HT1080 (cell line): ENCODE measurements at places on chromosomes 5 and 9. TPM values are rescaled to one million over a fixed set of nuclear protein-coding genes. Genes with fewer than 3 reads are reported as not detected.

The PRSS3 gene
- total RNA-seq, result 6.8 and 7.3 TPM in 2 replicates

The RAI14 gene
- total RNA-seq, result 48.4 and 57.3 TPM in 2 replicates

- peak; percentile 60 for DNase-seq
Observed at GRCh38 chr9:124218438-124218982, 39.2 kb upstream of the NEK6 start.

GRCh38 chr9:14704281-14704680 lies 11.0 kb upstream of the ZDHHC21 start:
- DNase-seq, result no peak

DNA sequence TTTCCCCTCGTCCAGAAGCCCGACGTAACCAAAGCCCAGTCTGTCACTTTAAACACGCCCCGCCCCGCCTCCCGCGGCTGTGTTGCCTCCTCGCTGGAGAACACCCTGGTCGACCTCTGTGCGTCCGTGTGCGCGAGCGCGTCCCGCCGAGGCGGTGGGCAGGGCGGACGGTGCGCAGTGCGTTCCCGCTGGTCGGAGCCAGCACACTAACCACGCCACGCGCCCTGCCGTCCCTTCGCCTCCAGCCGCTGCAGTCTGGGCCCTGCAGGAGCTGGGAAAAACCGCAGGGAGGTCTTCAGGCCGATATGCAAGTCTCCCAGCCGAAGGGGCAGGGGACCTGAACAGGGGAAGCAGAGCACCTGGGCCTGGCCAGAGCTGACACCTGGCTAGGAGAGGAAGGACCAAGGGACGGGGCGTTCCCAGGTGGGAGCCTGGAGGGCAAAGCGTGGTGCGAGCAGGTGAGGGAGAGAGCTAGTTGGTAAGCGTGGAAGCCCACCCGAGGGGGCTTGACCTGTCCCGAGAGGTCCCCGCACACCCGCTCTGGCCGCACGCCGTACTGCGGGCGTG lies 1.3 kb upstream of the PHPT1 start:
- DNase-seq, result peak; percentile 65

DNA sequence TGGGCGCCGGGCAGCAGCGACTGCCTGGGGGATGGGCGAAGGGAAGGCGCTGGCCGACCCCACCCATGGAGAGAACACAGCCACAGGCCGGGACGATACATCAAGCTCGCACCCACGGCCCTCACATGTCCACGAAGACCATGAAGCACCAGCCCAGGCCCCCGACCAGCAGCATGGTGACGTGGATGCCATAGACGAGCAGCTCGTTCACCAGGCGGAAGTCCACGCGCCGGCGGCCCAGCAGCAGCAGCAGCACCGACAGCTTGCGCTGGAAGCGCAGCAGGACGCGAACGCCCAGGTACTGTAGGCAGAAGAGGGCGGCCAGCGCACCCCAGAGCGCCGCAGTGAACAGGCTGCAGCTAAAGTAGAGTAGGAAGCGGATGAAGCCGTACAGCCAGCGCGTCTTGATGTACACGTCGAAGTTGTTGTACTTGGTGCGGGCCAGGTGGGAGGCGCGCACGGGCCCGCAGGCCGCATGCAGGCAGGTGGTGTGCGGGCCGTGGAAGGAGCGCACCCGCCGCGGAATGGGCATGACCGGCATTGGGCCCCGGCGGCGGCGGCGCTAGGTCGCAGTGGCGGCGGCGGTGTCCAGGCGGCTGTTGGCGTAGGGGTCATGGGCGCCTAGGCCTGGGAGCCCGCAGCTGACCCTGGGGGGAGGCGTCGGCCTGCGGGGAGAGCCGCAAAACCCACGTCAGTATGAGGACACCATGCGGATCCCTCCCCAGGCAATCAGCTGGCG lies 2.1 kb downstream of the TMEM250 start:
- DNase-seq, result no peak

- no peak for DNase-seq
Observed at GRCh38 chr5:176703857-176704256, 56.6 kb downstream of the TSPAN17 start.

GRCh38 chr9:86064220-86064619 lies 35.1 kb downstream of the GOLM1 start:
- no peak for DNase-seq
